CD4-positive, alpha-beta T cell treated with Interleukin-15 for 4 hours (primary cell): ENCODE measurements at places on chromosomes 5 and 9.

- DNase-seq, result peak; percentile 28
These were observed 52.0 kb downstream of the ITGA2 start for GRCh38 chr5:53041071-53041692.

DNA sequence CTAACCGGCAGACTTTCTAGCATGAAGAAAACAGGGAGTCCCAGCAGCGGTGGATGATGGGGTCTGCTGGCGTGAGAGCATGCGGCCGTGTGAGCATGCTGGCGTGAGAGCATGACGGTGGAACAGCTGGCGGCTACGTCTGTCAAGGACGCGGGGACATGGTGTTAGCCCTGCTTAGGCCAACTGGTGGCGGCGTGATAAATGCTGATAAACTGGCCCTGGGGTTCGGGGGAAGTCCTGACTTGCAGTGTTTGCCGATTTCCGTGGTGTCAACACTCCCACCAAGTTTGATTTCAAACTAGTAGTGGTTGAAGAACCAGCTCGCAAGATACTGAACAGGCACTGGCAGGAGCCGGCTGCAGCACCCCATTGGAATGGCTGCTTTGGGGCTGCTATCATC is 122.4 kb upstream of the RAPGEF1 start:
- DNase-seq, result no peak

GRCh38 chr5:31758803-31759425 is 120.0 kb downstream of the PDZD2 start:
- DNase-seq, result no peak

DNA sequence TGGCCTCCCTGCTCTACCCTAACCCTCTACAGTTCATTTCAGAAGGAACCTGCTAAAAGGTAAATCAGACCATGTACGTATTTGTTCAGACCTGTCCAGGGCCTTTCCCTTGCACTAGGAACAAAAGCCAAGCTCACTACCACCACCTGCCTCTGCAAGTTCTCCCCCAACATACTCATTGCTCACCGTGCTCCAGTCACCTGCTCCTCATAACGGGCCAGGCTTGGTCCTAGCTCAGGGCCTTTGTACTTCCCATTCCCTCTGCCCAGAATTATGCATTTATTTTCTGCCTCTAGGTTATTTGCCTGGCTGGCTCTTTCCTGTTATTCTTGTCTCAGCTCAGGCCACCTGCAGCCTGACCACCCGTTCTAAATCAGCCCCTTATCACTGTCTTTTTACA is 4.8 kb upstream of the FGF1 start:
- no peak for DNase-seq

GRCh38 chr5:118450554-118451332 is 537.6 kb downstream of the DTWD2 start:
- DNase-seq, result no peak

DNA sequence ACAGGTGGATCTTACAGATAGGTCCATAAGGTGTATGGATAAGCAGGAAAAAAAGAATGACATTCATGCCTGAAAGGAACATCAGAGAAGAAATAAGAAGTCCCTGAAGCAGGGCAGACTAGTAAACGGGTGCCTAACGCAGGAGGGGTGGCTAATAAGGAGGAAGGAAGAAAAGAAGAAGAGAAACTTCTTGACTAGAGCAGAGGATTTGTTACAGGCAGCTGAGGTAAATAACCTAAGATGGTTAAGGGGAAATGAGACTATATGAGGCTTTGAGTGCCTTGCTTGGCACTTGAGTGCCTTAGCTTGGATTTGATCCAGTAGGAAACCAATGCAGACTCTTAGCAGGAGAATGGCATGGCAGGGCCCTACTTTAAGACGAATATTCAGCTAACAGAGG is 313.5 kb upstream of the PDE4D start:
- no peak for DNase-seq

DNA sequence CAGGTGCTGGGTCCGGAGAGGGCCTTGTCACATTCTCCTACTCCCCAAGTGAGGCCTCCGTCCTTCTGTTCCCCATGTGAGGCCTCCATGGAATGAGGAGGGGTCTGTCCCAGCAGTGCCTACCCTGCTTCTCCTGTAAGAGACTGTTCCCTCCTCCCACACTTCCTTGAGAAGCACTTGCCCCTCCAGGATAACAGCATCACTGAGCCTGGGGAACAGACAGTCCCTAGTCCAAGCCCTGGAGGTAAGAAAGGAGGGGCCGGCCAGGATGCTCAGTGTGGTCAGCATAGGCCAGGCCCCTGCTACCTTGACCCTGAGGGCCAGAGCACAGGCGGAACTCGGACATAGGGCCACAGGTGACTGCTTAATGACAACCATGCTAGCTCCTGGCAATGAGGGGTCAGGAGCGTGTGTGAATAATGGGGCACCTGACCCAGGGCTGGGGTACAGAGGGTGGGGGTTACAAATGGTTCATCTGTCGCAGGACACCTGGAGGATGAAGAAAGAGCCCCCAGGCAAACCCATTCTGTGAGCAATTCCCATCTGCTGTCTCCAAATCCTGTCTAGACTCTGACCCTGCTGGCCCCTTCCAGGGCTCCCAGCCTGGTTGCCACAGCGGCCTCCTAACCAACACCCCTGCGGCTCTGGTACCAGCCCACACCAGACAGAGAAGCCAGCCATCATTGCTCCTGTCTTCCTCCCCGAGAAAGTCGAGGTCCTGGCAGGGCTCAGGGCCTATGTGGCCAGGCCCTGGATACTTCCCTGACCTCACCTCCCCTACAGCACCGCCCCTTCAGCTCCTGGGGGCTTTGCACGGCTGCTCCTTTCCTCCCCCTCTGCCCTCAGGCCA is 20.3 kb downstream of the RALGDS start:
- DNase-seq, result no peak

GRCh38 chr9:124139001-124139400 is 118.7 kb upstream of the NEK6 start:
- no peak for DNase-seq

GRCh38 chr9:92479346-92479745 is 3.0 kb downstream of the ASPN start:
- no peak for DNase-seq

- no peak for DNase-seq
These were observed 23.2 kb upstream of the RAI14 start for GRCh38 chr5:34632807-34633422.
